Stimulated activated CD8-positive, alpha-beta memory T cell treated with anti-CD3 and anti-CD28 coated beads, Interleukin-7, amount 100 ng/mL, for 1 hour (primary cell): ENCODE measurements at places on chromosomes 5 and 9.

GRCh38 chr5:127206320-127207113, 84.1 kb upstream of the MEGF10 start:
- DNase-seq = no peak

DNA sequence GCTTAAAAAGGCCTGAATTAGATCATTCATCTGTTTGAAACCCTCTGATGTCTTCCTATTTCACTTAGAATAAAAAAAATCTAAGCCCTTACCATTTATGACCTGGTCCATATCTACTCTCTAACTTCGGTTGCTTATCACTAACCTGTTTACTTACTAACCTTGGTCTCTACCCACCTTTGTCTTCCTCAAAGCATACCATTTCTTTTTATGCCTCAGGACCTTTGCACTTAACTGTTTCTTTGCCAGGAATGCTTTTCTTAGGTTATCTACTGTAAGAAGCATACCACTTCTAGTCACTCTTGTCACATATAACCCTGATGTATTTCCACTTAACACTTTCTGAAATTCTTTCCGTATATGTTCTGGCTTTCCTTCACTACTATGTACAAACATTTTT, 67.0 kb downstream of the UHRF2 start:
- DNase-seq = no peak

DNA sequence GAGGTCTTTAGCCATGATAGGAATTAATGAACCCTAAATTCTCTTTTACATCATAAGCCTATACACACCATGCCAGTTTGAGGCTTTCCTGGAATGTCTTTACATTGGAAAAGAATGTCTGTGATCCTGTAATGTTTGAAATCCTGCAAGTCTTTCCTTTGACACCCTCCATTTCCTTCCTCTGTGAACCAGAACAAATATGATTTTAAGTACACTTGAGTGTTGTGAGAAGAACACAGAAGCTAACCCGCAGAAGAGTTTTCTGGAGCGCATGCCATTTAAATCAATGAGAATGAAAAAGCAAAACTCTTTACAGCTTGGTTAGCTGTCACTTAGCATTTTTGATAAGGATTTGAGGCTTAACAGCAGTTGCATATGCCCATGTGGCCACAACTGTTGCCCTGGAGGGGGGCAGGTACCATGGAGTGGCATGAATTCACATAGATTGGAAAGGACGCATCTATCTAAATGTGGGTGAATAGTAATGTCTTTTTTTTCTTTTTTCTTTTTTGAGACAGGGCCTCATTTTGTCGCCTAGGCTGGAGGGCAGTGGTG, 372.6 kb downstream of the KDM4C start:
- DNase-seq = no peak

DNA sequence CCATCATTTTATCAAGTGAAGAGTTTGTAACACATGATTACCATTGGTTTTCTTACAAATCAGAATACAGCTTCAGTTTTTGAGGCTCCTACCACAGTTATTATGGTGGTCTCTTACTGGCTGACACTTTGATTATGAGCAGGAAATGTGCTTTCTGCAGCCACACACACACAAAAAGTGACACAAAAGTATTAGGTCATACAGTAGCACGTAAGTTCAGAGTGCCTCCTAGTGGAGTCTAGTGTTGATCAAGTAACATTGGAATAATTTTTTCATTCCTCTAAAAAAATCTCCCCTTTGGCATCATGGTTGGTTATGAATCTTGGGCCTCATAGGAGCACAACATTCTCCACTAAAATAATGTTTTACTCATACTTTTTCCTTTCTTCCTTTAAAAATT, 37.6 kb downstream of the PAM start:
- no peak for DNase-seq

DNA sequence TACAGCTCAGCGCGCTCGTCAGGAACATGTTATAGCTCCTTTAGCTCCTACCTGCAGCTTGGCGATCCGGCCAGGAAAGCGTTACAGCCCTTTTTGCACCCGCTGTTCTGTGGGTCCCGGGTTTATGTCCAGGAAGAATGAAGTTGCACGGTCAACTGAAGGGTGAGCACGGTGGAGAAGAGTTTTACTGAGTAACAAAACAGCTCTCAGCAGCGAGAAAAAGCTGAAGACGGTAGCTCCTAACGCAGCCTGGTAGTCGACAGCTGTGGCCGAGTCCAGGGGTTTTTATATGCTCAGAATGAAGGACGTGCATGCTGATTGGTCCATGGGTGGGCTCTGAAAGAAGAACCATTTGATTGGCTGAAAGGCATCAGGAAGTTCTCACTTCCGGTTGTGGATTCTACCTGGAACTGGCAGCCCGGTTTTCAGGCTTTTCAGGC, 1830.1 kb upstream of the NUDT12 start:
- no peak for DNase-seq

DNA sequence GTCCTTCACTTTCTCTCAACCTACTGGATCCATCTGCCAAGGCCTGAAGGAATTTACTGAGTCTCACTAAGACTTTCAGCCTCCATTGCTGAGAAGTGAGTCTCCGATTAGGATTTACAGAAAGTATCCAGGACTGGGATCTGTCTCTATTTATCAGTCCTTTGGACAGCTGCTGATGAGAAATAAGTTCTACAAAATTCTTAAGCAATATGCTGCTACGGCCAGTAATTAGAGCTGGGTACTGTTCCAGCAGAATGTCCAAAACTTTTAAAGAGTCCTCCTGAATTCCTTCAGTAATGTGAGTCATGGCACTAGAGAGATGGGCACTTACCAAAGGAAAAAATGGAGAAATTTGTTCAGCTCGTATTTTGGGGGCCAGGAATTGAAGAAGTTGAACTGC, 5.9 kb downstream of the TEX10 start:
- DNase-seq = no peak

DNA sequence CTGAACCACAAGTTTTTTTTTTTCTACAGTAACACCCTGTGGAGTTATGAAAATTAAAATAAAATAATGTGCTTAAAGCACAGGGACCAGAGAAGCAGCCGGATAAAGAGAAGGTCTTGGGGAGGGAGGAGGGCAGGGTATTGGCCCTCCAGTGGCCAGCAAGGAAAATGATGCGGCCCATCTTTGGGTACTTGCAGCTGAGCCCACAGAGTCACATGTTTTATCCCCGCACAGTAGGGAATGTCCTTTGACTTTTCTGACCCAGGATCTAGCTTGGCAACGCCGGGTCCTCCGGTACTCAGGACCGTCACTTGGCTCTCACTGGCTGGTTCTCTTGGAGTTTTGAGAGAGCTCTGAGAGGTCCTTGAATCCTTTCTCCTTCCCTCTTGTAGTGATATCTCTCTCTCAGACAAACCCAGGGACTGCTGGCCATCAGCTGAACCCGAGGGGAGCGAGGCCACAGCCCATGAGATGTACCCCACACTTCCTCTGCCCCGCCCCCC, 35.3 kb upstream of the HSPA9 start:
- DNase-seq = no peak

GRCh38 chr5:113807427-113807991, 294.0 kb downstream of the YTHDC2 start:
- DNase-seq = no peak

DNA sequence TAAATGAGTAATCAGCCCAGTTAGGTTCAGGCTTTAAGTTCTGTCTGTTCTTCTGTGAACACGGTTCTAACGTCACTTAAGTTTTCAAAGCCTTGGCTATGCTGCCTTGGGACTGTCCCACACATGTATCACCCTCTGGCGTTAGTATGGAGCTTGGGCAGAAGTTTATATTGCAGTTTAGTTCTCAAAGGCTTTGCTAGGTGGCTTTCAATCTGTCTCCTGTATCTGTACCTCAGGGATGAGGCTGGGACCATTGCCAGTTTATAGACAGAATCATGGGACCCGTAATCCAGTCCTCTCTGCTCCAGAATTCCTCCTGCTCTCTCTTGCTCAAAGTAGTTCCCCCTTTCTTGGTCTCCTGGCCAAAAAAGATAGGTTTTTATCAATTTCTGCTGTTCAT, 12.1 kb downstream of the C9orf40 start:
- DNase-seq = no peak

DNA sequence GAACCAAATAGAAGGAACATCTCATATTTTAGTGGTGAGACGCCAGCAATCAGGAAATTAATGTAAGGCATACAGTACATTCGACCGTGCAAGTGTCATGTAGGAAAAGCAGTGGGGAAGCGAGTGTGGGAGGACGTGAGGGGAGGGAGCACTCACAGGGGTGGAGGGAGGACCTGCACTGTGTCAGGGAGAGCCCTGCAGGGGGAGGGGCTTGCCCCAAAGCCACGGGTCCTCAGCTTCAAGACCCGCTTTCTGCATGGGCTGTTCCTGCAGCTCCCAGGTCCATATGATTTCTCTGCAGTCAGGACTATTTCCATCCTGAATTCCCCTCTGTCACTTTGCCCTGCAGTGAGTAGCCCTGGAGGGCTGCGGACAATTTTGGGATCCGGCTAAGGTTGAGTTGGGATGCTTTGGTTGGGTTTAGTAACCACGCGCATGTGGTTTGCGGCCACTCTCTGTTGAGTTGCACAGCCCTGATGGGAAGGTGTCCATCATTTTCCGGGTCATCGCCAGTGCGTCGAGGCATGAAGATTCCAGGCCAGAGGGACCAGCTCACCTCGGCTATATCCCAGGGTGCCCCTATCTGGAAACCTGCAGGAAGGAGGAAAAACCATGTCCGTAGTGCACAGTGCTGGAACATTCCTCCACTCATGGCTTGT, 61.9 kb downstream of the IRX1 start:
- DNase-seq = no peak

DNA sequence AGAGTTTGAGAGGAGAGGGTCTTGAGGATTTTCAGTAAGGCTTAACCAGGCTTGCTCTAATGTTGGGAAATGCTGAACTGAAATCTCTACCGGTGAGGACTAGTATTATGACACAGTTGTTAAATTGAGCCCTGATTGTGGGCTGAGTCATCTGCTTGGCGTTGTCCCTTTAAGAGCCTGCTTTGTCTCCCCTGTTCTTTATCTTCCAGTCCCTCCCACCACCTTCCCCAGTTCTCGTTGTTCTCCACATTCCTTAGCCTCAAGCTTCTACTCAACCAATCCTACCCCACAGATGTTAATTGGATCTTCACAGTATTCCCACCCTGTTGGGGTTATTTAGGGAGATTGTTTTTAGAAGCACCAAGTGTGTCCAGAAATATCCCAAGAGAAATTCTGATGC, 57.6 kb downstream of the ANKRD55 start:
- DNase-seq = no peak

- DNase-seq = no peak
These were observed 93.0 kb downstream of the PHF2 start for GRCh38 chr9:93669116-93669957.

DNA sequence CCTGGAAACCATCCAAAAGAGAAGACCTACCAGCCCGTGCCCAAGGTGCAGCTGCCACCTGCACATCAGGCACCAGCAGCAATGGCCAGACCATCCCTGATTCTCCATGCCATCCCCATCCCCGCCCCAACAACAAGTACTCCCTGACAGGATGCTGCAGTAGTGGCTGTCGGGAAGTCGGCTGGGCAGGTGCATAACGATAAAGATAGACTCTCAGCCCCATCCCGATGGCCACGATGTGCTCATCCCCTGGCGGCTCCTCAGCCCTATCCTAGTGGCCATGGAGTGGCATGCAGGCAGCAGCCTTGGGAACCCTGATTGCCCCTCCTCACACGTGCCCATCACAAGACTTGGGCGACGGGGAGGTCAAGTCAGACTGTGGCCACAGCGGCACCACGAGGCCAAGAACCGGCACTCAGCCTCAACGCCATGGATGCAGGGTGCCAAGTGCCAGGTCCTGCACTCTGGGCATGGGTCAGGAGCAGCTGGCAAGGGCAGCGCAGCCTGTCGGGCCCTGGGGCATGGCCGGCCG, 368.8 kb upstream of the SPATA31A5 start:
- no peak for DNase-seq

DNA sequence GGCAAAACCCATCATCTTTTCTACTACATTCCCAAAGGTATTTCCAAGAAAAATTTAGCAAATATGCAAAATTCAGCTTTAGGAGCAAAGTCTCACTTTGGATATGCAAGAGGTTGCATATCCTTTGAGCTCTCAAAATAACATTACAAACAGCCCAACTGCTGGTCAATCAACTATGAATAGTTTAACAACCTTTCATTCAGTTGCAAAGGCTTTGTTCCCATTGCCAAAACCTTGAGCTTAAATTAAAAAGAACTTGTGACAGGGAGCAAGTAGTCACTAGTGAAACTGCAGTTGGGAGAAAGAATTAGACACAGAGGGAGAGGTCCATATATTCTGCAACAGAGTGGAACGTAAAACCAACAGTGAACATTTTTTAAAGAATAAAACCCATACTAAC, 8.8 kb downstream of the ZNF608 start:
- no peak for DNase-seq

DNA sequence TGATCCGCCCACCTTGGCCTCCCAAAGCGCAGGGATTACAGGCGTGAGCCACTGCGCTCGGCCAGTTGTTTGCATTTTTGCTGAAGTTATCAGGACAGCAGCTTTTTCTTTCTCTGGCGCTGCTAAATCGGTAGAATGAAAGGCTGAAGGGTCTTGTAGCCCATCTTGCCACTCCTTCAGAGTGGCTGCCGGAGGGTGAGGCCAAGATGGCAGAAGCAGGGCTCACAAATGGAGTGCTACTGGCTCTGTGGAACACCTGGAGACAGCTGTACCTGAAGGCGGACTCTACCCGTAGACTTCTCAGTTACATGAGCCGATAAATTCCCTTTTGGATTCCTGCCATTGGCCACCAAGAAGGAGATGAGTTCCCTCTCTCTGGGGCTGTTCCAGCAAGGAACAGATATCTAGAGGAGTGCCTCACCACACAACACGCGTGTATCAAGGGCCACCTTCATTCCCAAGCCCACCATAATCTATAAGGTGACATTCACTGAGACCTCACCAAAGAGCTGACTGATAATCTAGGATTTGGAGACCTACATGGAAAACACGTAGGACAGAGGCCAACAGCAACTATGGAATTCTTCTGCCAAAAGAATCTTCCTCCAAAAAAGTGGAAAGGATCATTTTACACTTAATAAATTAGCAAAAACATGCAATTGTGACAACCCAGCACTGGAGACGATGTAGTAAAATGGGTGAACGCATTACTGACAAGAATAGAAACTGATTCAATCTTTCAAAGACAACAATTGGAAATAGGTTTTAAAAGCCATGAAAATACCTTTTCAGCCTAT, 21.8 kb downstream of the STK10 start:
- no peak for DNase-seq

DNA sequence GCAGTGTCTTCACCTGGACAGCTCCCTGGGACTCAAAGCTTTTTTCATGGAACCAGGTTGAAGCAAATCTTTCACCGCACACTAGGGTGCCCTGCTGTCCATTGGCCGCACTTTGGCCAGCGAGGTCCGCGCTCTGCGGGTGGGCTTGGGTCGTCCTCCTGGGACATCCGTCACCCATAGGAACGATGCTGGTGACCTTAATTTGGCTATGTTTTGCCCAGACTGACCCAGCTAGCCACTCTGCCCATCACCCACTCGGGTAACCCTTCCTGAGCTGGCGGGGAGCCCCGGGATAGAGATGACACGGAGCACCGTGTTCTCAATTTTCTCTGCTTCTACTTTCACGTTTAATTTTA, 25.9 kb downstream of the ZDHHC11B start:
- DNase-seq = no peak

GRCh38 chr5:172156541-172156994, 31.5 kb downstream of the STK10 start:
- DNase-seq = no peak
